MG63 (cell line): ENCODE measurements at places on chromosomes 12 and 14.
A peak's percentile ranks its signal among the peaks of the same experiment; 100 is the strongest.

DNA sequence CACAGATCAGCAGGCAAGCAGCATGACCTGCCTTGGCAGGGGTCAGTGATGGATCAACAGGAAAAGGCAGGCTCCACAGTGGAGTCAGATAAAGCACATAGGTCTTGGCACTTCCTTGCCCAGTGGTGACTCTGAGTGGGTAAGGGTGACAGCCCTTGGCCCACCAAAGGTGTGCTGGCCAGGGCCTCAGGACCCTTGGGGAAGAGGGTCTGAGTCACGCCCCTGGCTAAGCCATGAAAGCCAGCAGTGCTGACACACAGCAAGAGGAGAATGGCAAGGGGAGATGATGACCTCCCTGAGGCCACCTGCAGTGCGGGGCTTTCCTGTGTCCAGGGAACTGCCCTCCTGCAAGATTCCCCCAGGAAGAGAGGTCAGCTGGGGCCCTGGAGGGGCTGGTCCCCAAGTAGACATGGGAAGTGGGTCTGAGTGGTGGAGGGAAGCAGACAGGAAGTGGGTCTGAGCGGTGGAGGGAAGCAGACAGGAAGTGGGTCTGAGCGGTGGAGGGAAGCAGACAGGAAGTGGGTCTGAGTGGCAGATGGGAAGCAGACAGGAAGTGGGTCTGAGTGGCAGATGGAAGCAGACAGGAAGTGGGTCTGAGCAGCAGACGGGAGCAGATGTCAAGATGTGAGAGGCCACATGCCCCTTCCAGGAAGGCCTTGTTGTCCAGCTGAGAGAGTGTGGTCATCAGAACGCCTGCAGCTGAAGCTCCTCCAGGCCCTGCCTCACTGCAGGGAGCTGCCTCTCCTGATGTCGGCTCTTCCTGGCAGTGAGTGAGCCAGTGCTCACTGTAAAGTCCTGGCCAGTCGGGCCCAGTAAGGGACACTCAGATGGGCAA lies 34.8 kb downstream of the DIO3 start:
- DNase-seq: no peak

- no peak for DNase-seq
Observed at GRCh38 chr12:103676893-103677292, 89.8 kb downstream of the STAB2 start.

GRCh38 chr12:10363914-10364814 lies 25.7 kb downstream of the KLRK1 start:
- peak; percentile 42 for DNase-seq

DNA sequence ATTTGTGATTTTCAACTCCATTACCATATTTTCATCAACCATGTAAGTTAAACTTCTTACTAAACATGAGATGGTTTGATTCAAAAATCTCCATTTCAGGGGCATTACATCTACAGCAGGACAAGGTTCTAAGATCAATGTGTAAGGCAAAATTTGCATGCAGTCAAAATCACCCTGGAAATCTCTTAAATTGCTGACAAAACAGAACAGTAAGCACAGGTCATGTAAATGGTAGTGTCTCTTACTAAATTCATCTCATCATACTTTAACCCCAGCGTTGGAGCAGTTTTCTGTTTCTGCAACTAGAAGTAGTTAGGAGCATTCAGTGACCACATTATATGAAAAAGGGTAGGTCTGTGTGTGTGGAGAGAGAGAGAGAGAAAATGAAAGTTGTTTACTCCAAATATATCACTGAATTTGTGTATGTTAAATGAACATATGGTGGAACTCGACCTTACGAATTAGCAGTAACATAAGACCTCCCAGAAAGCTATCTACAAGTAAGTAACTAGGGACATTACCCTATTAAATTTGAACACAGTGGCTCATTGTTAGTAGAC lies 227.5 kb downstream of the SSPN start:
- no peak for DNase-seq

- peak; percentile 71 for DNase-seq
Observed at GRCh38 chr14:68788996-68789820, 3.7 kb downstream of the ZFP36L1 start.

DNA sequence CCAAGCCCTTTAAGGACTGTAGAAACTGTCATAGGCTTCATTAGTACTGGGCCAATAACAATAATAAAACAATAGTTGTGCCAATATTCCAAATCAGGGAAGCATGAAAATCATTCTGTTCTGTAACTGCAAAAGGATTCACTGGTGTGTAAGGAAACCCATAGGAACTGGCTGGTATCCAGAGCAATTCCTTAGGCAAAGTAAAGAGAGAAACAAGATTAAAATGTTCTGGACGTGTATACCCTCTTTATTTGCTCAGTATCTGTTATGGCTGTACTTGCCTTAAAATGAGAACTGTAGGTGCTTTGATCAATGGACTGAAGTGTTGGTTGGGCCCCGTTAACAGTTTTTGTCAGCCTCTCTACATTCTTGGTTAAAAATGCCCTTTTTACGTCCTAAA lies 72.4 kb upstream of the STAC3 start:
- no peak for DNase-seq

- DNase-seq: no peak
Observed at GRCh38 chr14:20388159-20388558, 25.1 kb downstream of the TEP1 start.

DNA sequence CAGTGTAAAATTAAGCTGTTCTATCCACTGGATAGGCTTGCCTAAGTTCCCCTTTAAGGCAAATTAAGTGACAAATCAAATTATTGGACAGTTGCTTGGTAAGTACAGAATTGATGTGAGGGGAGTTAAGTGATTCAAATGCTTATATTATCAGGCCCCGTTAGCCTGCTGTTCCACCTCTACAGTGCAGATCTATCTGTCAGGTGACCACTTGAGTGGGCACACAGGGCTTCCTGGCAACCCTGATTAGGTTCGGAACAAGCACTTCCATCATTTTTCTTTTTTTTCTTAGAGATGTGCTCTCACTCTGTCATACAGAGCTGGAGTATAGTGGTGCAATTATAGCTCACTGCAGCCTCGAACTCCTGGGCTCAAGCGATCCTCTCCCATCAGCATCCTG lies 453.8 kb downstream of the RAD51B start:
- DNase-seq: no peak
